ENCODE measurements at places on chromosomes 5 and 9. TPM values are rescaled to one million over a fixed set of nuclear protein-coding genes. Genes with fewer than 3 reads are reported as not detected.

C9orf50 gene
- not detected for total RNA-seq

GRCh38 chr5:170863646-170864045, 1.8 kb downstream of the RANBP17 start:
- H3K4me1 ChIP-seq: peaks cover 14% of the 10 kb centered on the region
- peak; percentile 54 for DNase-seq
- H3K36me3 ChIP-seq: no peaks in the 10 kb centered on the region
- H3K27me3 ChIP-seq: no peaks in the 10 kb centered on the region
- peak overlapping the region; percentile 86 for H3K4me3 ChIP-seq

GRCh38 chr9:12697719-12698118, 4.5 kb downstream of the TYRP1 start:
- DNase-seq: no peak
- no peak overlapping the region for H3K4me3 ChIP-seq
- H3K27me3 ChIP-seq: no peaks in the 10 kb centered on the region
- H3K4me1 ChIP-seq: no peaks in the 10 kb centered on the region
- H3K27ac ChIP-seq: no peak overlapping the region
- H3K36me3 ChIP-seq: no peaks in the 10 kb centered on the region

DNA sequence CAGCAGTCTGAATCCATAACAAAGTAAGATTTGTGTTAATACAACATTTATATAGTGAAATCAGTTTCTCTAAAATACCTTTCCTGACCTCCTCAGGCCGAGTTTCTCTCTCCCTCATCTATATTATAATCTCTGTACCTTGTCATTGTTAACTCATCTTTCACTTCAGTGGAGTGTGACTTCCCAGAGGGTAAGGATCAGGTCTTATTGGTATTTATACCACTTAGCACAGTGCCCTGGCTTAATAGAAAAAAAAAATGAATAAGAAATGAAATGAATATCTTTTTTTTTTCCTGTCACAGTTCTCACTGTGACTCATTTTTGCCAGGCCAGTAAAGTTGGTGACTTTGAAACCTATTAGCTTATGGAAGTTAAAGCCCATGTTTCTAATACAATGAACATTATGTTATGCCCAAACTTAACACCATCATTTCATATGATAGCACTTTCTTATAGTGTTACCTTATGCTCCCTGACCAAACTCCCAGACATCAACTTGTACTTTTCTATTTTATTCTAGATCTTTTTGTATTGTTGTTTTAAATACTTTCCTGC, 90.1 kb downstream of the NR3C1 start:
- H3K36me3 ChIP-seq: 0 out of 2 replicates have a peak, but pooled peaks cover 27% of the 10 kb centered on the region
- no peak overlapping the region for H3K4me3 ChIP-seq
- H3K27me3 ChIP-seq: no peaks in the 10 kb centered on the region
- no peak for DNase-seq

ENHO gene
- not detected for total RNA-seq

GRCh38 chr9:34701023-34701768, 8.7 kb downstream of the CCL21 start:
- H3K27ac ChIP-seq: no peak overlapping the region
- peaks cover 11% of the 10 kb centered on the region for H3K27me3 ChIP-seq
- no peaks in the 10 kb centered on the region for H3K36me3 ChIP-seq
- no peak for DNase-seq
- H3K4me1 ChIP-seq: no peaks in the 10 kb centered on the region
- peak overlapping the region; percentile 59 for H3K4me3 ChIP-seq

Measured in PC-9 (cell line).